ENCODE measurements at places on chromosomes 3 and 15. TPM values are rescaled to one million over a fixed set of nuclear protein-coding genes. Genes with fewer than 3 reads are reported as not detected.

DNA sequence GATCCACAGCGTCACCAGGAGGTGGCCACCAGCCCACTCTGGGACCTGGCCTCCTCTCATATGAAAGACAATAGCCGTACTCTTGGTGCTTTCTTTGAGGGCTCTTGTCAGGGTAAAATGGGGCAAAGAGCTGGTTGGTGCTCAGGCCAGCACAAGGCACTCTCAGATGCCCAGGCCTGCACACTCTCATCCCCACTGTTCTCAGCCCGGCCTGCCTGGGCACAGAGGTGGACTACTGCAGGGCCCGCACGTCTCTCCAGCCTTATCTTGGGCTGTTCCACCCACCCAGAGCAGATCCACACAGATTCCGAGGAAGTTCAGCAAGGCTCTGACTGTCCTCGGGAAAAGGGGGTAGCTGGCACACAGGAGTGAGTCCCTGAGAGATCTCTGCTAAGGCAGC is 122.8 kb upstream of the PRR20G start:
- no peak for DNase-seq

GRCh38 chr3:39088889-39089288 is 18.5 kb downstream of the GORASP1 start:
- DNase-seq: no peak

GRCh38 chr3:51798411-51798963 is 19.4 kb upstream of the IQCF6 start:
- no peak for DNase-seq

DNA sequence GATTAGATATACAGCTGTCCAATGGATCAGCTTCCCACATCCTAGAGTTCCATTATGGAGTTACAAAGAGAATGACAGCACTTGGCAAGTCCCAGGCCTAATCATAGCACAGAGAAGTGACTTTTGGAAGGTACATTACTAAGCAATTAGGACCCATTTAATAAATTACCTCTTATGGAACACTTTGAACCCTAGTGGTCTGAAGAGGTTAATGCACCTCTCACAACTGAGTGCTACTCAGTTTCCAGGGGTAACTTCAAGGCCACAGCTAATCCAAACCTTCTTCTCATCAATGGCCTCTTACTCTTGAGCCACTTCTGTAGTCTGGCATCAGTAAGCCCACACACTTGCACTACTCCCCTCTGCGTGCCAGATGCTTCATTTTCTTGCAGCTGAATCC is 34.9 kb upstream of the MEIS2 start:
- DNase-seq: no peak

DNA sequence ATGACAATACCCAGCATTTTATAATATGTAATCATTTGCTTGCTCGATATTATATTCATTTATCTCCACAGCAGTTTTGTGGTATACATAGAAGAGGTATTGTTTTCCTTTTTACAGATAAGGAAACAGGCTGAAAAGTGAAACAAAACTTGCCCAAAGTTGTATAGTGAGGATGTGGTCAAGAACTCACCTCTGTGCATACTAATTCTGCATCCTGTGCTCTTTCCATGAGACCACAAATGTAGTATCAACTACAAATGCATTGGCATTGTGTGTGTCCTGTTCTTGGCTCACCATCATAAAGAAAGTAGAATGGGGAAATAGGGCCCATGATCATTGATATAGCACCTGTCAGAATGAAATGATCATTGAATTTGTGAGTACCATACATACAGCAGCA is 167.3 kb downstream of the NECTIN3 start:
- no peak for DNase-seq

- DNase-seq: peak; percentile 38
These were observed 955 bp downstream of the CDCP1 start for GRCh38 chr3:45145223-45145622.

DNA sequence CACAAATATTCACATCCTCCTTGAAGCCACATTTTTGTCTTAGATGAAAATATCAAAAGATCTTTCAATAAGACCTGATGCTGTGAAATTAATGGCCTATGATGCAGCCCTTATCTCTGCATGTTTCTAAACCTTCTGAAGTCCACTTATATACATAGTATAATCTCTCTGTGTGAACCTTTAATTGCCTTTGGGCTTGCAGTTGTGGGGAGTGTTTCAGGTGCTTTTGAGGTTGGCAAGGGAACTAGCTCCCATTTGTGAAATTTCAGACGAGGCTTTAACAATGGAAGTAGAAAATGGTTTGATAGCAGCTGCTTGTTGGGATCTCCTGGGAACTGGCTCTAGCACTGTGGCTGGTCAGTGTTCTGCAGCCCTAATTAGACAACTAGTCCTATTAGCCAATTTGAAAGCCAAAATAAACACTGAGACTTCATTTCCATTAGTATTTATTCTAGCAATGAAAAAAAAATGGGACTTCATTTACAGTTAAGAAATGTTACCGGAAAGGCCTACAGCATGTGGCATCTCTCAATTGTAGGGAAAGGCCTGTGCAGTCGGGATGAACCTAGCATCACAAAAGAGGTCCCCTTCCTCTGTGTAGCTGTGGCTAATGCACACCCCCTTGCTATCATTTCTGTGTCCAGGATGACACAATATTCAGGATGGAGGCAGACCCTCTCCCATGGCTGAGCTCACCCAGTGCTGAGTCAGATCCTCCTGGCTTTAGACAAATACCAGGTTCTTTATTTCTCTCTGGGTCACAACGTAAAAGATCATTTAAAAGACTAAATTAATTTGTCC is 140.7 kb upstream of the TRIM42 start:
- DNase-seq: no peak

- DNase-seq: peak; percentile 82
These were observed 188.4 kb downstream of the ABHD5 start for GRCh38 chr3:43879166-43879565.

GRCh38 chr3:16329036-16329825 is 64.2 kb downstream of the OXNAD1 start:
- DNase-seq: peak; percentile 57

The ANKRD63 gene
- not detected for total RNA-seq

The GNB4 gene
- total RNA-seq: 43.7 TPM
